T-helper 2 cell treated with Interferon-gamma antibody and Interleukin-4, amounts not matched to agents 5 μg/mL and 100 μg/mL, for 36 hours (primary cell): ENCODE measurements at places on chromosomes 4 and X.

GRCh38 chr4:27592738-27593137 is 732.1 kb downstream of the STIM2 start:
- H3K36me3 ChIP-seq = no peaks in the 10 kb centered on the region
- no peak overlapping the region for H3K27ac ChIP-seq
- H3K4me1 ChIP-seq = no peaks in the 10 kb centered on the region
- no peak overlapping the region for H3K4me3 ChIP-seq

DNA sequence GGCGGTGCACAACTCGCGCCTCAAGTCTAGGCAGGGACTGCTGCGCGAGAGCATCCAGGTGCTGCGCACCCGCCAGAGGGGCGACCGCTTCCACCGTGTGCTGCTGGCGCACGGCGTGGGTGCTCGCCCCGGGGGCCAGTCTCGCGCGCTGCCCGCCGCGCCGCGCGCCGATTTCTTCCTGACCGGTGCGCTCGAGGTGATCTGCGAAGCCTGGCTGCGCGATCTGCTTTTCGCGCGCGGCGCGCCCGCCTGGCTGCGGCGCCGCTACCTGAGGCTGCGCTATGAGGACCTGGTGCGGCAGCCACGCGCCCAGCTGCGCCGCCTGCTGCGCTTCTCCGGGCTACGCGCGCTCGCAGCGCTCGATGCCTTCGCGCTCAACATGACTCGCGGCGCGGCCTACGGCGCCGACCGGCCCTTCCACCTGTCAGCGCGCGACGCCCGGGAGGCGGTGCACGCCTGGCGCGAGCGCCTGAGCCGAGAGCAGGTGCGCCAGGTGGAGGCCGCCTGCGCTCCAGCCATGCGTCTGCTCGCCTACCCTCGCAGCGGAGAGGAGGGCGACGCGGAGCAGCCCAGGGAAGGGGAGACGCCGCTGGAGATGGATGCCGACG is 1.3 kb downstream of the CHST7 start:
- DNase-seq = peak; percentile 18
- H3K27me3 ChIP-seq = peaks cover 5% of the 10 kb centered on the region
- H3K4me3 ChIP-seq = peak overlapping the region; percentile 63
- H3K4me1 ChIP-seq = peaks cover 44% of the 10 kb centered on the region
- H3K27ac ChIP-seq = peak overlapping the region; percentile 41
- H3K36me3 ChIP-seq = peaks cover 19% of the 10 kb centered on the region

DNA sequence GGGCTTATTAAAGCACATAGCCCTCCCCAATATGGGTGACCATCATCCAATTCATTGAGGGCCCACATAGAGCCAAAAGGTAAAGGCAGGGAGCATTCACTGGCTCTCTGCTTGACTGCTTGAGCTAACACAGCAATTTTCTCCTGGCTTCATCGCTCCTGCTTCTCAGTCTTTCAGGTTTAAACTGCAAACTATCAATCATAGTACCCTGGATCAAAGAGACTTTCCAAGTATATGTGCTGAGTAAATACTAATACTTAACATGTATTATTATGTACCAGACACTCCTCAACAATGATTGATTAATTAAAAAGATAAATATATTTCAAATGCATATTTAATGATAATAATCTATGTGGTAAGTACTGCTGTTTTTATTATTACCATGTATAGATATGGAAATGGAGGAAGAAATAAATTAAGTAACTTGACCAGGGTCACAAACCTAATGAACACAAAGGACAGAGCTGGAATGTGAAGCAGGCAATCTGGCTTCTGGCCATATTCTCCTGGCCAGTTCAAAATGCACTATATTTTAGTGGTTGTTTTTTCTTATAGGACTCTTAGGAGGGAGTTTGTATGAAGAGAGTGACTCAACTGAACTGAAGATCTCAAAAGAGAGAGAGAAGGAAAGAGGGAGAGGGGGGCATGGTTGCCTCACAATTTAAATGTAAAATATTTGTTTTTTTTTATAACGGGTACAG is 1197.3 kb downstream of the TECRL start:
- DNase-seq = no peak
- H3K4me1 ChIP-seq = no peaks in the 10 kb centered on the region
- no peaks in the 10 kb centered on the region for H3K27me3 ChIP-seq
- H3K36me3 ChIP-seq = no peaks in the 10 kb centered on the region

GRCh38 chrX:71671043-71671780 is 3.9 kb downstream of the LOC101059915 start:
- H3K27me3 ChIP-seq = peaks cover 8% of the 10 kb centered on the region
- peak; percentile 62 for DNase-seq
- H3K27ac ChIP-seq = no peak overlapping the region

- peaks cover 5% of the 10 kb centered on the region for H3K36me3 ChIP-seq
- H3K27me3 ChIP-seq = no peaks in the 10 kb centered on the region
- peaks cover 70% of the 10 kb centered on the region for H3K4me1 ChIP-seq
- DNase-seq = peak; percentile 68
- H3K4me3 ChIP-seq = peak overlapping the region; percentile 46
- peak overlapping the region; percentile 86 for H3K27ac ChIP-seq
Measured at GRCh38 chrX:39331082-39331704, 529.9 kb downstream of the MID1IP1 start.

DNA sequence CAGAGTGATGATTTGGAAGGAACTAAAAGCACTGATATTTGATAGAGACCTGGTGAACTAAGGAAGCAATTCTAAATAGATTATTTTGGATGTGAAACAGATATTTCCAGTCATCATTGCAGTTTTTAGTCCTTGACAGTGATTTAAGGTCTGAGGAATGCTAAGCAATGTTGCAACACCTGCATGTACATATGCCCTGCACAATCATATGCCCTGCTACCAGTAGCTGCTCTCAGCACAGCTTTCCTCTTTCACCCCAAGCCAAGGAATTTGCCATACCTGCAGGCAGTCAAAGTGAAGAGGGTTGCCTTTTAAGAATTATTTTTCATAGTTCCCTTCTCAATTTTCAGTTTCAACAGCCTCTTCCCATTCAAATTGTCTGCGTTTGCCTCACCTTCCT is 8.7 kb upstream of the FAM47A start:
- H3K36me3 ChIP-seq = no peaks in the 10 kb centered on the region
- H3K4me1 ChIP-seq = no peaks in the 10 kb centered on the region
- H3K27ac ChIP-seq = no peak overlapping the region
- H3K27me3 ChIP-seq = no peaks in the 10 kb centered on the region
- DNase-seq = no peak

DNA sequence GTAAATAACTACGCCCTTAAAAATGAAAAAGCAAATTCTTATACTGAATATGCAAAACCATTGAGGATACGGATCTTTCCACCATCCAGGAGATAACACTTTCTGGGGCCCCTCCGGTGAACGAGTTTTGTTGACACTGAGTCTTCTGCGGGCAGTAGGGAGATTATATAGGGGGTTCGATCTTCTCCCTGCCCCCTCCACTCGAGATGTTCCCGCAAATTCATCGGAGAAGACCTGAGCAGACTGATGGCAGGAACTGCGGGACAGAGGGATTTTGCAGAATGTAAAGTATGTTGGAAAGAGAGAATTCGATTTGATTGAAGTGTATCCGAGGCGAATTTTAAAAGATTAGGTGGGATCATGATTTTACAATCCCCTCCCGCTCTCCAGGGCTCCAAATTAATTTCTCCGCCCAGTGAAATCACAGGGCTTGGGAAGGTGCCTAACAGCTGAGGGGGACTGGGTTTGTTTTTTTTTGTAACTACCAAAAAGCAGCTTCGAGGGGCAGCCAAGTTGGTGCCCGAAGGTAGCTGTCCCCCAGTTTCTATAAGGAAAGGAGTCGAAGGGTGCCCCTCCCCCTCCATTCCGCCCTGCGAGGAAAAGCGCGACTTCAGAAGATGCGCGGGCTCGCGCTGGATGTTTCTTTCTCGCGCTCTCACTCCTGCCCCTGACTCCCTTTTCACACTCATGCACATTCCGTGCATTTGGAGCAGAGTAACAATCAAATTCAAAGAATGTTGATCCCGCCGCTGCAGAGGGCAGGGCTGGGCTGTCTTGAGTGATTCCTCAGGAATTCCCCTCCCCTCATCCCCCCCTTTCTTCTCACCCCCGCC is 1.2 kb downstream of the TMEM255A start:
- peaks cover 21% of the 10 kb centered on the region for H3K4me1 ChIP-seq
- no peak for DNase-seq
- peak overlapping the region; percentile 82 for H3K4me3 ChIP-seq
- no peak overlapping the region for H3K27ac ChIP-seq
- peaks cover 73% of the 10 kb centered on the region for H3K27me3 ChIP-seq

DNA sequence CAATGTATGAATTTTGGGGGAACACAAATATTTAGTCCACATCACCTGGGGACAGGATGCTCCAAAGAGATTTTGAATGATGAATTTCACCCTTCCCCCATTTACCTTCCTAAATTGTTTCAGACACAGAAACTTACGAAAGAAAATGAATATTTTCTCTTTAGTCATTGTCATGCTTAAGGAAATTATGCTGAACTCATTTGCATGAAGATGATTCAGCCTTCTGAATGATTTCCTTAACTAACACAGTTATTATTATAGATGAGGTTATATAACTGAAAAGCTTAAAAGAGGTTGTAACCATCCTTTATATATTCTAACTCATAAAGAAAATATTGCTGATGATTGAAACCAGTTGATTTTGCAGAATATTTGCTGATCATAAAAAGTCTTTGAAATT is 61.1 kb downstream of the KCNIP4 start:
- no peaks in the 10 kb centered on the region for H3K27me3 ChIP-seq
- no peaks in the 10 kb centered on the region for H3K36me3 ChIP-seq
- H3K4me3 ChIP-seq = no peak overlapping the region
- no peak overlapping the region for H3K27ac ChIP-seq

- no peak overlapping the region for H3K27ac ChIP-seq
- H3K36me3 ChIP-seq = no peaks in the 10 kb centered on the region
- H3K27me3 ChIP-seq = peaks cover 50% of the 10 kb centered on the region
- H3K4me1 ChIP-seq = no peaks in the 10 kb centered on the region
- no peak overlapping the region for H3K4me3 ChIP-seq
Measured at GRCh38 chrX:71910986-71911730, 513 bp downstream of the NHSL2 start.

- no peak overlapping the region for H3K27ac ChIP-seq
- H3K36me3 ChIP-seq = no peaks in the 10 kb centered on the region
- H3K4me3 ChIP-seq = no peak overlapping the region
- H3K4me1 ChIP-seq = no peaks in the 10 kb centered on the region
- no peak for DNase-seq
Measured at GRCh38 chr4:17370818-17371217, 141.1 kb downstream of the QDPR start.

- H3K27me3 ChIP-seq = no peaks in the 10 kb centered on the region
- no peak overlapping the region for H3K4me3 ChIP-seq
- no peak overlapping the region for H3K27ac ChIP-seq
- H3K36me3 ChIP-seq = peaks cover 2% of the 10 kb centered on the region
- DNase-seq = no peak
Measured at GRCh38 chr4:25178838-25179261, 18.6 kb upstream of the SEPSECS start.

DNA sequence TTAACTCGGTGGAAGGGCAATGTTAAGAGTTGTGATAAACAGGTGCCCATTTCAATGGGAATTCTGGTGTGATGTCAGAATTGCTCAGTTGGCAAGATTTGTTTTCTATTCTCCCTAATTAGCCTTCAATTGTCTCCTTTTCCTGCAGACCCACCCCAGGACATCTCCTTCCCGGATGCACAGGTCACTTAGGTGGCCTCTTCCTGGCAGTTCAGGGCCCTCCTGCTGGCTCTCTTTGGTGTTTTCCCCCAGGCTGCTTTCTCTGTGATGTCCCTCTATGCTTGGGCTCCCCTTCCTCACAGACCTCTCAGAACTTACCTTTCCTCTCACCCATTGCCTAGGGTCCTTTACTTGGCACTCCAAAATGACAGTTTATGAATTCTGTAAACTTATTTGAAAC is 126.3 kb downstream of the GPAT3 start:
- H3K4me3 ChIP-seq = no peak overlapping the region
- DNase-seq = no peak
- H3K27ac ChIP-seq = no peak overlapping the region
- peaks cover 2% of the 10 kb centered on the region for H3K27me3 ChIP-seq
- H3K4me1 ChIP-seq = no peaks in the 10 kb centered on the region
- no peaks in the 10 kb centered on the region for H3K36me3 ChIP-seq

DNA sequence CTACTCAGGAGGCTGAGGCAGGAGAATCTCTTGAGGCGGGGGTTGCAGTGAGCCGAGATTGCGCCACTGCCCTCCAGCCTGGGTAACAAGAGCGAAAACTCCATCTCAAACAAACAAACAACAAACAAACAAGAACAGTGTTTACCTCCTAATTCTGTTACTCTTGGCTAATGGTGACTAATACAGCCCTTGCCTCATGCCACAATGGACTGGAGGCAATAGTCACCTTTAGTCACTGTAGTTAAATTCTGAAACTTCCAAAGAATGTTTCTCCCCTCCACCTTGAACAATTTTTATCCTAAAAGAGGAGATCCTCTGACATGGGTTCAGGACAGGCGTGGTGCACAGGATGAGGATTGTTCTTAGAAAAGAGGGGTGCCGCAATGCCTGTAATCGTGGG is 241.2 kb upstream of the CTSO start:
- no peak for DNase-seq
- no peak overlapping the region for H3K27ac ChIP-seq
- no peaks in the 10 kb centered on the region for H3K36me3 ChIP-seq
- no peak overlapping the region for H3K4me3 ChIP-seq
- no peaks in the 10 kb centered on the region for H3K4me1 ChIP-seq

DNA sequence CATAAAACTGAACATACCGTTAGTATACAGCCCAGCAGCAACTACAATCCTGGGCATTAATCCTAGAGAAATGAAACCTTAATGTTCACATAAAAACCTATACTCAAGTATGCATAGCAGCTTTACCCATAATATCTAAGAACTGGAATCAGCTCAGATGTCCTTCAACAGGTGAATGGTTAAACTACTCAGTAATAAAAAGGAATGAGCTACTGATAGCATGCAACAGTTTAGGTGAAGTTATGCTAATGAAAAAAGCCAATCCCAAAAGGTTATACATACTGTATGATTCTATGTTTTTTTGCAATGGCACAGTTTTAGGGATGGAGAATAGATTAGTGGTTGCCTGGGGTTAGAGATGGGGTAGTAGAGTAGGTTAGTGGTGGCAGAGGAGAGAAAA is 9.3 kb downstream of the HTT start:
- H3K27ac ChIP-seq = peak overlapping the region; percentile 61
- peaks cover 21% of the 10 kb centered on the region for H3K36me3 ChIP-seq
- DNase-seq = no peak
- H3K4me3 ChIP-seq = peak overlapping the region; percentile 1

GRCh38 chr4:76059750-76060149 is 14.8 kb upstream of the ART3 start:
- peak overlapping the region; percentile 18 for H3K4me3 ChIP-seq
- no peaks in the 10 kb centered on the region for H3K36me3 ChIP-seq
- H3K27ac ChIP-seq = peak overlapping the region; percentile 33
- H3K4me1 ChIP-seq = peaks cover 58% of the 10 kb centered on the region
- DNase-seq = peak; percentile 29

- H3K36me3 ChIP-seq = no peaks in the 10 kb centered on the region
- no peak overlapping the region for H3K27ac ChIP-seq
- no peak overlapping the region for H3K4me3 ChIP-seq
- no peak for DNase-seq
Measured at GRCh38 chrX:85001344-85001743, 2.3 kb upstream of the APOOL start.
